Panc1 (cell line): ENCODE measurements at places on chromosomes 1 and 21.

GRCh38 chr21:21019681-21020080 is 21.5 kb downstream of the NCAM2 start:
- DNase-seq: no peak

- DNase-seq: no peak
Measured at GRCh38 chr1:6690186-6690585, 11.4 kb downstream of the DNAJC11 start.

- no peak for DNase-seq
Measured at GRCh38 chr1:66300972-66301451, 232.9 kb upstream of the SGIP1 start.

- DNase-seq: no peak
Measured at GRCh38 chr1:66415281-66415680, 118.7 kb upstream of the SGIP1 start.

- DNase-seq: no peak
Measured at GRCh38 chr1:29383746-29384371, 147.5 kb downstream of the PTPRU start.

- DNase-seq: no peak
Measured at GRCh38 chr1:207841901-207842300, 69.0 kb downstream of the CD34 start.

DNA sequence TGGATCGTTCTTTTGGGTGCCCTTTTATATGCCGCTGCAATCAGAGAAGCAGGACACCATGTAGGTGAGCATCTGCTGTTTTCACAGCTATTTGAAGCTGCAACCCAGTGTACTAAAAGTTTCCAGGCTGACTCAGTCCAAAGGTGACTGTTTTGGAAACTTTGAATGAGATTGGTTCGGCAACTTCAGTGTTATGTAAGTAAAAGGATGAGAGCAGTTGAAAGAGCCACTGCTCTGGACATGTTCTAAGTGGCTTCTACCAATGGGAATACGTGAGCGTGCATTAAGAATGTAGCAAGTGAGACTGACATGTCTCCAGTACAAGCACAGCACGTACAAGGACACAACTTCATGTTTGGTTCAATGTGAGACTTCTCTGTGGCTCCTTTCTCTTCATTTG is 55.6 kb downstream of the DDR2 start:
- no peak for DNase-seq

- DNase-seq: no peak
Measured at GRCh38 chr1:106978477-106979322, 77.8 kb upstream of the PRMT6 start.

GRCh38 chr1:199701726-199702125 is 325.8 kb upstream of the NR5A2 start:
- DNase-seq: no peak

- DNase-seq: no peak
Measured at GRCh38 chr1:222995620-222996309, 147.3 kb downstream of the TLR5 start.

DNA sequence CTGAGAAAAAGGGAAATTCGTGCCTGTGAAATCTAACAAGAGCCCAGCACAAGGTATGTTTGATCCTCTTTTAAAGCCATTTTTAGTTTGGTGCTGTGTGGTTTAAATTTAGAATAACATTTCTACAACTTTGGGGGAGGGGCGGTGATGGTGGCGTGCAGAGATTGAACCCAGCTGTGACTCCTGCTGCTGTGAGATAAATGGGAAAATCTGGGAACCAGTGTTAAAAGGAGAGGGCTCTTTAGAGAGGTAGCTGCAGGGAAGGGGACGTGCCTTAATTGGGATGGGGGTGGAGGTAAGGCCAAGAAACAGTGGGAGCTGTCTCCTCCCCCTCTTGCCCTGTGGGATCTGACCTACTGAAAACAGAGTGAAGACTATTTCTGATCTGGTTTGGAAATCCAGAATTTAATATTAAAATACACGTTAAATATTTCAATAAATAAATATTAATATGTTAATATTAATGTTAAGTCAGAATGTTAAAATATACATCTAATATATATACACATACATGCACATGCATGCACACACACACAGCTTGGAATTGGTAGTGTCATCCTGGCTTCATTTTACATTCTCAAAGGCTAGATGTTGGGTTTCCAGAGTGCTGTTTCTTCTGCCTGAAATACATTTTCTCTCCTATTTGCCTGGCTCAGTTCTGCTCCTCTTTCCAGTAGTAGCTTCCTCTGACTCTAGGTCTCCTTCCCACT is 30.1 kb upstream of the DNAJC6 start:
- DNase-seq: no peak

DNA sequence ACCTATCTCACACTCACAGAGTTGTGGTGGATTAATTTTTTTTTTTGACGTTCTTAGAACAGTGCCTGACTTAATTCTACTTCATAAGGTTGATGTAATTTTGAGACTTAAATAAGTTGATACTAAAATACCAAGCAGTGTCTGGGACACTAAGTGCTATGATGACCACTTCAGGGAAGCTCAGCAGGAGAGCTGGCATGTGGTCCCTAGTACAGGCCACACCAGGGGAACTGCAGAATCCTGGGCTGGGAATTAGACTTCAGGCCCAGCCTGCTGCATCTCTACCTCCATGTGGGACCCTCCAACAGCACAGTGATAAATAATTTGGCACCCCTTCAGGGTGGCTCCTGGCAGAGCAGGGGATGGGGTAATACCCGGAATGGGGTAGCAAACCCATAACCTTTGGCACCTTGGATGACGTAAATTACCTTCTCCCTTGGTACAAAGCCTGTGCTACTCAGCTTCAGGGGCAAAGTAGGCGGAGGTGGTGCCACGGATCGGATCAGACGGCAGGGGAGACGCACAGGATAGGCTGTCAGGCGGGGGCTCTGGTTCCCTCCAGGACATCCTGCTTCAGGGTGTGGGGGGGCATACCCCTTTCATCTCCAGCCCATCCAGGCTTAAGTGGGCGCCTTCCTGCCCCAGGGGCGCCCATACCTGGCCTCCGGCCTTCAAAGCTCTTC is 4.8 kb downstream of the MFSD2A start:
- no peak for DNase-seq

DNA sequence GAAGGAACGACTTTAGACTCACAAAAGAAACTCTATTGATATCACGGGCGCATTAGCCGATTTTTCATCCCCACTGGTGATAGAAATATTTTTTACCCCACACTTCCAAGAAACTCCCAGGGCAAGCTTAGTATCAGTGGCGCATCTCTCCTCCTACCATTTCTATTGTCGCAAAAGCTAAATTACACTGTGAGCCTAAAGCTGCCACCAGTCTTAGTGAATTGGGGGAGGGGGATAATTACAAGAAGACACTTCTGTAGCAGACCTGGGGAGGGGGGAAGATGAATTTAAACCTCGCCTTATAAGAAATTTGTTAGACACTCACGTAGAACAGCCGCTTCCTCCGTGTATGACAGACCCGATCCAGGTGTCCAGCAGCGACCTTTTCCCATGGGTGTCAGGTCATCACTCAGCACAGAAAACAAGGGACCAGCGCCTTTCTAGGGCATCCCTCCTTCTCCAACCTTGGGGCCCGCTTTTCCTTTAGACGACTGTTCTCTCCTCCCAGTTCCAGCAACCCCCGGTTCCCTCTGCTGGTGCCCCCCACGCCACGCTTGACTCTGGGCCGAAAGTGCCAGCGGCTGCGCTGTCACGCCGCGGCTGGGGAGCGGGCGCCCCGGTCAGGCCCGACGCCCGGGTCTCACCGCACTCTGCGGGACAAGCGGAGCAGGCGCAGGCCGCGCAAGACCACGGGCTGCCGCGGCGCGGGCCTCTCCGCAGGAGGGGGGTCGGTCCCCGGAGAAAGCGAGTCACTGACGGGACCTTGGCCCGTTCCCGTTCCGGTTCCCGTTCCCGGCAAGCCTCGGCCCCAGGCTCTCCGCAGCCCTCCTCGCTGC is 821 bp downstream of the PHC2 start:
- DNase-seq: no peak

DNA sequence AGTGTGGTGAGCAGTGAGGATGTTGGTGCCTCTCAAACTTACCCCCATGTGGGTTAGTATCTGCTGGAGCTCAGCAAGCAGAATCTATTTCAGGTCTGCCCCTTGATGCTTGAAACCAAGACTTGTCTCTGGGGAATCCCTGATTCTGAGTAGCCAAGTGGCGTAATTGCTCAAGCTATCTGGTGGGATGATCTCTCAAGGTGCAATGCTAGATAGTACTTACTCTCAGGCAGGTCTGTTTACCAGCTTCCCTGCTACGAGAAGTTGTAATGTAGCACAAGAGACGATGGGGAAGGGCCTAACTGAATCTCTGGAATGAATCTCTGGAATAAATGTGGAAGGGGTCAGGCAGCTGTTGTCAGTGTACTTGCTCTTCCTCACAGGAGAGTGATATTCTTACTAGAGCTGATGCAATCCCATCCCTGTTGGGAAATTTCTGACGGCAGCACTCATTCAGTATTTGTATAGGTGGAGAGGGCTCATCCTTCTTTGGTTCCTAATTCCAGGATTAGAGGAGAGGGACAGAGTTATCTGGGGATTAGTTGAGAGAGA is 65.4 kb downstream of the MACF1 start:
- no peak for DNase-seq

GRCh38 chr1:25041916-25042315 is 111.8 kb upstream of the RUNX3 start:
- no peak for DNase-seq

DNA sequence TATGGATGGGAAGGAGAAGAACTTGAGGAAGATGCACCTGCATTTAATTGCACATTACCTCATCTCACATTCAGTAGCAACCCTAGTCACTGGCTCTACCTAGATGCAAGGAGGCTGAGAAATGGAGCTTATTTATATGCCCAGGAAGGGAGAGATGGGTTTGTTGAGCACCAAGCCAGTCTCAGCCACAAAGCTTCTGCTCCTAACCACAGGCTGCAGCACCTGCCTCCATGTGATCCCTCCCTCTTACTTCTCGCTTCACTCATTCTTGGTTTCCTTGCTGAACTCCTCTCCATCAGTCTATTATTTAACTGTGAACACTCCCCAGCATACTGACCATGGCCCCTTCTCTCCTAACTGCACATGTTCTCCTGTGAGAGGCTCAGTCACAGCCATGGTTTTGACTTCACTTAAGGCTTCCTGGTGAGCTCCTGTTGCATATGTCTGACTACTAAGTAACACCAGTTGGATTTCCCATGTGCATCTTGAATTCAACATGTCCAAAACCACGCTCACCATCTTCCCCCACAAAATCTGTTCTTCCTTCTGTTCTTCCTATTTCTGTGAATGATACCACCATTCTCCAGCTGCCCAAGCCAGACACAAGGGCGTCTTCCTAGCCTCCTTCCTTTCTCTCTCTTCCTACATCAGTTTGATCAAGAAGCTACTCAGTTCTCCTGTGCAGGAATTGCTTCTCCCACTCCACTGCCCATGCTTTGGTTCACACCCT is 139.8 kb downstream of the AK5 start:
- DNase-seq: no peak

- no peak for DNase-seq
Measured at GRCh38 chr1:21317035-21317689, 26.9 kb upstream of the ECE1 start.

GRCh38 chr1:81654147-81654546 is 146.6 kb upstream of the ADGRL2 start:
- DNase-seq: no peak

DNA sequence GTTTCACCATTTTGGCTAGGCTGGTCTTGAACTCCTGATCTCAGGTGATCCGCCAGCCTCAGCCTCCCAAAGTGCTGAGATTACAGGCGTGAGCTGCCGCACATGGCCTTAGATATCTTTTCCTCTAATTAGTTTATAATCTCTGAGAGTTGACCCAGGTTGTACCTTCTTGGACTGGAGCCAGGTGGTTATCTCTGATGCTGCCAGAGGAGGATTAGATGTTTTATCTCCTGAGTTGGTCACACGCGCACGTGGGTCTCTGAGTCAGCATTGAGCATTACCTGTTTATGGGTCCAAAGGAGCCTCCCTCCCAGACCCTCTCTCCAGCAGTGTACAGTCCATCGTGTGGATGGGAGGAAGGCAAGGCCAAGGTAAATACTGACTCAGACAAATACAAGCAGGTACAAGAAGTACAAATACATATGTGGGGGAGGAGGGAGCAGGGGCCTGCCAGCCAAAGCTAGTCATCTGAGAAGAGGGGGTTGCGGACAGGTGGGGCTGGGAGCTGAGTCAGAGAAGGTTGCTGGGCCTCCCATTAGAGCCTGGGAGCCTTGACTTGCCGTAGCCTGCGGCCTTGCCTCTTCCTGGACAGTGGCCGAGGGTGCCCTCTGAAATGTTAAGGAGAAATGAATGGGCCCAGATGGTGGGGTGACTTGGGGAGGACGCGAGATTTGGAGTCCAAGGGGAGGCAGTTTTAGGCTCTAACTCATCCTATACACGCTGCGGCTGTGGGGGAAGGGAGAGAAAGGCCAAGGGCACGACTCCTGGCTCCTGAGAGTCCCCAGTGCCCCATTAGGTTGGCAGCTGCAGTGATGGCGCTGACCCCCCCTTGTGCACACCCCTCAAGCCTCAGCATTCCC is 13.1 kb downstream of the IL6R start:
- DNase-seq: peak; percentile 93

DNA sequence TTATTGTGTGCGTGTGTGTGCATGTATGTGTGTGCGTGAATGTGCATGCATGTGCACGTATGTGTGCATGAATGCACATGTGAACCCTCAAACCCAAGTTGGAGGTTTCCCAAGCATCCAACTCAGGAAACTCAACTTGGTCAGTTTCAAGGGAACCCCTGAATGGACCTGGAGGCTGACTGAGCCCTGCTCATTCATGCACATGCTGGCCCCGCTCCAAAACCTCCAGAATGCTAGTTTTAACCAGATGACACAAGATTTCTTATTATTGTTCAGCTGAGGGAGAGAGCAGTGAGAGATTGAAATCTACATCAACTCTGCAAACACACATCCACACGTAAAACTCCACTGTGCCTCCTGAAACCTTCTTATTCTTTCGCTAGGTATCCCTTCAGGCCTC is 104.4 kb downstream of the OMA1 start:
- DNase-seq: no peak

GRCh38 chr1:86546787-86547221 is at the start of gene CLCA4:
Gene CLCA4 (plus strand): TSS chr1:86547078. CDS start chr1:86547120, 42 bp downstream.
- DNase-seq: no peak

- DNase-seq: no peak
Measured at GRCh38 chr1:3919706-3920105, 19.6 kb upstream of the C1orf174 start.

- DNase-seq: no peak
Measured at GRCh38 chr1:189620471-189620870, 857.2 kb downstream of the BRINP3 start.

DNA sequence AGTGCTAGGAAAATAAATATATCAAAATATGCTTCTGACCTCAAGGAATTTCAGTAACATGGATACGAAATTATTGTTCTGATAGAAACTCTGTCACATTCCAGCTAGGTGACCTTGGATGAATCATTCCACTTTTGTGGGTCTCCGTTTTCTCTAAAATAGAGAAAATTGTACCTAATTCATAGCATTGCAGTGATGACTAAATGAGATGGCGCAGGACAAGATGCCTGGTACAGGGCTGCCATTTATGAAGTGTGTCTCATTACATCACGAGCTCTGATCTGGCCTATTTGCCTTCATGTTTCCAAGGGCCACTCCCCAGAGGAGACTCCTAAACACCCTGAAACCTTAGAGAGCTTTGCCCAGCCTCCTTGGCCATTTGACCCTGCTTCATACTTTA is 480.0 kb upstream of the USP24 start:
- no peak for DNase-seq
